ENCODE measurements at places on chromosomes 1 and 21.

DNA sequence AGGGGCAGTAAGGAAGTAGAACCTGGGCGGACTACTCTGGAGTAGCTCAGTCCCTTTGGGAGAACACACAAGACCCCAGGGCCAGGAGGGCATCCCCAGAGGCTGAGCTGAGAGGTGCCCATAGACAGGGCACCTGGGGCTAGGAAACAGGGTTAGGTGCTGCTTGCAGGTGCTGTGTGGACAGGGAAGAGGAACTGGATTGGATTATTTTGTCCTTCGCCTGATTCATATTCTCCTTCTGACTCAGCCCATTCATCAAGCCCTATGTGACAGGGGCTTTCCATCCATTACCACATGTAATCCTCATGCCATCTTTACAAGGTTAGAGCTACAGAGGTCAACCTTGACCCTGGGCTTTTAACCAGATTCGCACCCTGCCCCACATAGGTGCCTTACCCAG, 183.9 kb downstream of the C1orf94 start:
- no peak for DNase-seq

GRCh38 chr21:14757533-14758327, 211.6 kb upstream of the SAMSN1 start:
- DNase-seq: no peak

DNA sequence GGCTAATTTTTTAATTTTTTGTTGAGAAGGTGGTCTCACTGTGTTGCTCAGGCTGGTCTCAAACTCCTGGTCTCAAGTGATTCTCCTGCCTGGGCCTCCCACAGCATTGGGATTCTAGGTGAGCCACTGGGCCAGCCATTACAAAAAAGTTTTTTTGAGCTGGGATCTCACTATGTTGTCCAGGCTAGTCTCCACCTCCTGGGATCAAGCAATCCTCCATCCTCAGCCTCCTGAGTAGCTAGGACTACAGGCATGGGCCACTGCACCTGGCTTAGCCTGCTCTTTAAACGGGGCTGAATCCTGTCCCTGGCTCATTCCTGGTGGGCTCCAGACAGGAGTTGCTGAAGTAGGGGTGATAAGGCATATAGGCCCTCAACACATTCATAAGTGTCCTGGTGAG, 2.5 kb downstream of the TAS1R1 start:
- DNase-seq: no peak

DNA sequence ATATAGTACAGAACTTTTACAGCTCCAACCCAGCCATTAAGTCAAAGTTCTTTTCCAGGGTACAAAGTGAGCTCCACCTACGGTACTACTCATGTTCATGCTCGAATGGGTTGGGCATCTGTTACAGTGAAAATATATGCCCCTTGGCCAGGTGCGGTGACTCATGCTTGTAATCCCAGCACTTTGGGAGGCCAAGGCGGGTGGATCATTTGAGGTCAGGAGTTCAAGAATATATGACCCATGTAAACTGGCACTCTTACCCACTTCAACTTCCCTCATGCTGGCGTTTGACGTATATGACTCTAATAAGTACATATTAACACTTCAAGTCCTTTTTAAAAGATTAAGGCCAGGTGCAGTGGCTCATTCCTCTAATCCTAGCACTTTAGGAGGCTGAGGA, 71.3 kb upstream of the PKN2 start:
- peak; percentile 68 for DNase-seq

DNA sequence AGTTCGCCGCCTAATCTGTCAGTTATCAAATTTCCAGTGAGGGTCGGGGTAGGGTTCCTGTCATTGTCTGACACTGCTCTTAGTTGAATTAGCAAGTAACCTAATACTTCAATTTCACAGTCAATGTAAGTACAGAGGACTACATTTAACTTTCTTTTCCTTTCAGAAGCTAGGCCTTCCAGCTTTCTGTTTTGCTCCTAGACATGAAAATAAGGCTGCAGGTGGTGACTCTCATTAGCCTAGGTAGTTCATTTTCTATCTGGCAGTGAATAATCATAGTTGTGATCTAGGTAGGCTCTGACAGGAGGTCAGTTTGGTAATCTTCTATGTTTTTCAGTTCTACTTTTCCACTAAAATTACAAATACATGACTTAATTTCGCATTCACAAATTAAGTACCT, 783.1 kb downstream of the MRPL39 start:
- no peak for DNase-seq

DNA sequence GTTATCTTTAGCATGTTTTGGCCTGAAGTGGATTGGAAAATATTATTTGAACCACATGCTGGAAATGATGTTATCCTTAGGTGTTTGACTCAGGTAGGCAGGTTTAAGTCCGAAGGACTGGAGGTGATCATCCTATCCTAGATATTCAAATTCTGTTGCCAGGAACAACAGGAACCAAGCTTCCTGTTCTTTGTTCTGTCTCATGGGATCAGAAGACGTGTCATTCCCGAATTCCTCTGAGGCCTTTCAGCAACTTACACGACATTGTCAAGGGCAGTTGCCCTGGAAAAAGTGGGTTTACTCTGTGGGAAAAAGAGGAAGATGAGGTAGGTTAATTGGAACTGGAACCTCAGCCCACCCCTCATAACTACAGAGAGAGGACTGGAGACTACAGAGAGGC, 36.6 kb downstream of the SLAMF6 start:
- DNase-seq: no peak

DNA sequence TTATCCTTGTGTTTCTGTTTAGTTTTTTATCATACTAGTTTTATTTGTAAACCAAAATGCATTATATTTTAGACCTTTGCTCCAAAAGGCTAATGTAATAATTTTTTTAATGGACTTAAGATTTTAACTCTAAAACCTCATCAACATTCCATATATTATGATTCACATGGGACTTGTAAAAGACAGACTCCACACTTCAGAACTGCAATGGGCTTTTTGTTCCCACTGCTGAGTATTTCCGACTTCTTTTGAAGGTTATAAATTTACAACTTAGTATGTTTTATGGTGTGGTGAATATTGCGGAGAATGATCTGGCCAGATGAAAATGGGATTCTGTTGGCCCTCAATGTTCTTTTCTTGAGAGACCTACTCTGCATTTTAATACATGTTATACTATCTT, 678.5 kb downstream of the USP25 start:
- DNase-seq: no peak

DNA sequence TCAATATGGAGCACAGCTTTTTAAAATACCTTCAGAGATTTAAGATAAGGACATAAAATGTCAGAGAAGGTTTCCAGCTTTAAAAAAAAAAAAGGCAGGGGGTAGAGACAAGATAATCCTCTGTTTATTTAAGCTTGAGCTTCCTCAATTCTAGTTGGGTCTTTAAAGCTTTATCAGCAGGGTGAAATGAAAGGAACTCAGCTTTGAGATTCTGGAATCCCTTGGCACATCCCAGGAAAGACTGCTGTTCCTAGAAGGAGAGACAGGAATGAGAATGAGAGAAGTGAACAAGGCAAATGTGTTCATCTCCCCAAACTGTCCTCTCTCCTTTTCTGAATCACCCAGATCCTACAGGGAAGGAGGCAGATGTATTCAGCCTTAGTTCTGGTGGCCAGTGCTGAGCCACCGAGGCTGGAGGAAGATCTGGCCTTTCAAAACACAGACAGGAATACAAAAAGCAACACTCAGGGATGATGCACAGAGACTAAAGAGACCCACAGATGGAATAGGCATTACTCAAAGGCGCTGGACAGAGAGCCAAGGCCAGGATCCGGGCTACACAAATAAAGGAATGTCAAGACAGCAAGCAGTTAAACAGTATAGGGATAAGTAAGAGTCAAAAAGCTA, 385.8 kb upstream of the DUSP10 start:
- peak; percentile 31 for DNase-seq

DNA sequence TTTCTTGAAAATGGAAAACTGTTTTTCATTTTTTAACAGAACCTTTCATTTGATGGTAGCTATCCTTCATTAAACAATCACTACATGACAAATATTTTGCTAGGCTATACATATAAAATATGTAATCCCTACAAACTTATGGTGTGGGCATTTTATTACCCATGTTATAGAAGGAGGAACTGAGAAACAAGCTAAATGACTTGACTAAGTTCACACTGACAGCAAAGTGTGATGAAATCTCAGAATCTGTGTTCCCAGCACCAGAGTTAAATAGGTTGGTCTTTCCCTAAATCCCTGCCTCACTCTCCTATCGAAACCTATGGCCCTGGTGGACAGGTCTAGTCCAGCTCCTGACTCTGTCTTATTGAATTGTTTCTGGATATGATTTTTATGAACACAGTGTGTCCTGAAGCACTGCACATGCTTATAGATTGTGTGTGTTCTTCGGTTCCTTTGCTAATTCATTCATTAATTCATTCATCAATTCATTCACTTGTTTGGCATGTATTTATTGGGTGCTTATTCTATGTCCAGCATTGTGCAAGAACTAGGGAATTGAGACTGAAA, 301.0 kb downstream of the GRIK1 start:
- no peak for DNase-seq

DNA sequence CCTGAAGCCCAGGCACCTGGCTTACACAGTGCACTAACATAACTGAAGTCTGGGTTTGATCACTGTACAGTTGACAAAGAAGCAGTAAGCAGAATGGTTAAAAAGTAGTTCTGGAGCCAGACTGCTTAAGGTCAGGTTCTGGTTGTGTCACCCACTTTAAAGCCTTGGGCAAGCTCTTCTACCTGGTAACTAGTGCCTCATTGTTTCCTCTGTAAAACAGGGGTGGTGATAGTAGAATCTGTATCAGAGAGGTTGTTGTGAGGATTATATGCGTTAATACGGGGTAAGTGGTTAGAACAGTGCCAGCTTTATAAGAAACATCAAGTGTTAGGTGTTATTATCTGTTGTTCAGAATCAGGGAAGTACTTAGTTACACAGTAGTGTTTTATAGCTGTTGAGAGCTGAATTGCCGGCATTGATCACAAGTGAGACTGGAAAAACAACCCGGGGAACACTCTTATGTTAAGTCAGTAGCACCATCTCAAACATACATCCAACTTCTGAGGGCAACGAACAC, 3.7 kb downstream of the BACH1 start:
- peak; percentile 51 for DNase-seq

DNA sequence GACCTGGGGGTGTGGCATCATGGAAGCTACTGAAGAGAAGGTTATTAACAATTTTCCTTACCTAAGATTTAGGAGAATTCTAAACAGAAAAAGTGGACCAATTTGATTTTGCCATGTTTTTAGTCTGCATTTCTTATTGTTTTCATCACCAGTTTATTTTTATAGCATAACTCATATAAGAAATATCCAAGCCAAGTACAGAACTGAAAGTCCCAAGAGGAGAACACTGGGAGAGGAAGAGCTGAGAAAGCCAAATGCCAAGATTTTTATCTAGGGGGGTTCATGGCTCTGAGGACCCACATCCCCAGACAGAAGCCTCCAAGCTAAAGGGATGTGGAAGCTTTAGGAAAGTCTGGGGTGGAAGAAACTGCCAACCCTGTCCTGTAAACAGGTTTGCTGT, 109.4 kb upstream of the DUSP10 start:
- DNase-seq: no peak

DNA sequence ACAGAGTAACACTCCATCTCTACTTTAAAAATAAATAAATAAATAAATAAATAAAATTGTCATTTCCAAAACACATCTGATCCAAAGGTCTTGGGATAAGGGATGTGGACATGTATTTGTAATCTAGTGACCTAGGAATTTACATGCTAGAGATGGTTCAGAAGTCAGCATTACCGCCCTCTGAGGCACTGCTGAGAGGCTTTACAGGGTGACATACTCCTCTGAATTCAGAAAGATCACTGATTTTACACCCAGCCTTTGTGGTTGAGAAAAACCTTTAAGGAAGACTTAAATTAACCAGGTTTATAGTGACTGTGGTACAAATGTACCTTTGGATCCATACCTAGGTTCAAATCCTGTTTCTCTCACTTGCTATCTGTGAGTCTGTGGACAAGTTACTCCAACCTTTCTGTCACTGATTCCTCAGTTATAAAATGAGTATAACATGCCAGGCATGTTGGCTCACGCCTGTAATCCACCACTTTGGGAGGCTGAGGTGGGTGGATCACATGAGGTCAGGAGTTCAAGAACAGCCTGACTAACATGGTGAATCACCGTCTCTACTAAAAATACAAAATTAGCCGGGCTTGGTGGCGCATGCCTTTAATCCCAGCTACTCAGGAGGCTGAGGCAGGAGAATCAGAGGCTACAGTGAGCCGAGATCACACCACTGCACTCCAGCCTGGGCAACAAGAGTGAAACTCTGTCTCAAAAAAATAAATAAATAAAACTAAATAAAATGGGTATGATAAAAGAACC, 20.1 kb downstream of the OSBPL9 start:
- no peak for DNase-seq

DNA sequence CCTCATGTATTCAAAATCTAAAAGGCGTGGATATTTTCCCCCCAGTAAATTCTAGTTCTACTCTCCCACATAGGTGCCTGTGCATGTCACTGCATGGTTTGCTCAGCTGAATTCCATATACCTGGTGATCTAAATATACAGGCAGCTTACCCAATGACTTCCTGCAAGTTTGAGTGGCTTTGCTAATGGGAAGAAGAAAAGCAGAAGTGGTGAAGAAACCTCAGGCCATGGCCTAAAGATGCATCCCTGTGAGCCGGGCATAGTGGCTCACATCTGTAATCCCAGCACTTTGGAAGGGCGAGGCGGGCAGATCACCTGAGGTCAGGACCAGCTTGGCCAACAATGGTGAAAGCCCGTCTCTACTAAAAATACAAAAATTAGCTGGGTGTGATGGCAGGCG, 11.5 kb downstream of the SLC44A3 start:
- DNase-seq: no peak

DNA sequence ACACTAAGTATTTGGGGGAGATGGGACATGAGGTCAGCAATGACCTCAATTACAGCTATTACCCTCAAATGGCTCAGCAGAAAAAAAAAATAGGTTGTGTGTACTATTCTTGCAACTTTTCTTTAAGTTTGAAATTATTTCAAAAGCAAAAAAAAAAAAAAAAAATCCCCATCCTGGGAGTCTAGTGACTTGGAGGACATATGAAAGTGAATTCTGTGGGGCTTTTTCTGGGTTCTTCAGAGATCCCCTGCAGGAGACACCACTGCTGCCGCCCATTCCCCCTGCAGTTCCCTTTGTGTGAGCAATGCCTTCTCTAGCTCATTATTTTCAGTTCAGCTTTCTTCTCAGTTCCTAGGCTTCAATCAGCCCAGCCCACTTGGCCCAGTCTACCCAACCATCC, 16.7 kb downstream of the HSD11B1 start:
- DNase-seq: no peak

- no peak for DNase-seq
These were observed 55.3 kb downstream of the GORAB start for GRCh38 chr1:170587253-170587593.

GRCh38 chr1:19067182-19067911, 110.9 kb upstream of the IFFO2 start:
- DNase-seq: no peak

- DNase-seq: no peak
These were observed 28.9 kb downstream of the LEPR start for GRCh38 chr1:65449214-65449823.

DNA sequence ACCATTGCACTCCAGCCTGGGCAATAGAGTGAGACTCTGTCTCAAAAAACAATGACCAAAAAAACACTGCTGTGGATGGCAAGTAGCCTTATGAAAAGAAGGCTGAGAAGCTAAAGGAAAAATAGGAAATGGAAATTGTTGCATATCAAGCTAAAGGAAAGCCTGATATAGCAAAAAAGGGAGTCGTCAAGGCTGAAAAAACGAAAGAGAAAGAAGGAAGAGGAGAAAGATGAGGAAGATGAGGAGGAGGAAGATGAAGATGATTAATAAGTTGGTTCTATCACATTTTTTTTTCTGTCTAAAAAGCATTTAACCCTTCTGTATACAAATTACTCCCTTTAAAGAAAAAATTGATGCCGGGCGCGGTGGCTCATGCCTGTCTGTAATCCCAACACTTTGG, 10.2 kb upstream of the PRDX1 start:
- no peak for DNase-seq

GRCh38 chr1:174219606-174220370, 60.5 kb downstream of the RABGAP1L start:
- DNase-seq: no peak

All from NCI-H82 (cell line).